Muscle of leg (tissue), 16 donors: ENCODE measurements at places on chromosomes 3 and 15. TPM values are rescaled to one million over a fixed set of nuclear protein-coding genes. Genes with fewer than 3 reads are reported as not detected.

- H3K4me3 ChIP-seq, result no peak overlapping the region
- no peak for DNase-seq
- peaks cover 10% of the 10 kb centered on the region for H3K27me3 ChIP-seq
Observed at GRCh38 chr3:193791041-193792032, 198.3 kb downstream of the OPA1 start.

DNA sequence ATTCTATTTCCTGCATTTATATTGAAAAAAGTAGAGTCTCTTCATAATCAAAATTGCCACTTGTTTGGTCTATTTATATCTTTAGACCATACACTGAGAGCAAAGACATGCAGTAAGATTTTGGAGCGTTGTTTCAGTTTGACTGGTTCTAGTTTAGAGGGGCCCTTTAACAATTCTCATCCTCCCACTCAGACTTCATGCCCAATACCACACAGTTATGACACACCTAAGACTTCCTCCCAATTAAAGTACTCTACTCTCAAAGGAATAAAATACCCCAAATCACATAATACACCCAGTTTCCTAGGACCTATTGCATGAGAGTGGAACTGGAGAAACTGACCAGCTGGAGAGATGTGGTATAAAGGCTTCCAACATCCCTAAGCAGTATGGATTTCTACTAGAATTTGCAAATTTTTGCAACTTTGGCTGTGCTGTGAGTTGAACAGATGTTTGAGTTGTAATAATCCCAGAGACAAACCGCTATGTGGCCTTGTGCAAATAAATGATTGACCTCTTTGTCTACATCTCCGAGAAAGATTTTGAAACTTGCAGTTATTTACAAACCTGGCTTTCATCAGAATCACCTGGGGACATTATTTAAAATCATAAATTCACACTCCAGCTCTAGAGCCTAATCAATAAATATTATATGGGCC, 170.0 kb upstream of the ROBO2 start:
- no peaks in the 10 kb centered on the region for H3K36me3 ChIP-seq
- H3K27me3 ChIP-seq, result no peaks in the 10 kb centered on the region
- H3K27ac ChIP-seq, result no peak overlapping the region
- DNase-seq, result peak; percentile 70
- H3K4me1 ChIP-seq, result no peaks in the 10 kb centered on the region
- H3K4me3 ChIP-seq, result no peak overlapping the region

Gene SLC12A1
- polyA plus RNA-seq, result not detected

DNA sequence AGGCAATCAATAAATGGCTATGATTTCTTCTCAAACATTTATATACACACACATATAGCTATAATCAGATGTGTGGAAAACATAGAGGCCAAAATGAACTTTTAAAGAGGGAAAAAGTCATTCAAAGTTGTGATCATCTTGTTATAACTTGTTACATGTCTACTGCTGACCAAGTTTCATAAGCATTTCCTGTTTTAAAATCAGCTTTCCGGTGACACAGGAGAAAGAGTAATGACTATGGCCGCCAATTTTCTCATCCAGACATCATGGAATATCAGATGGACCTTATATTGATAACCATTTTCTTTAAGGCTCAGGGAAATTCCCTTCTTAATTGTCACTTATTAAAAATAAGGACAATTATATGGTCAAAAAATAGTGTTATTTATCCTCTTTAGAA, 71.7 kb upstream of the AGTR1 start:
- H3K27me3 ChIP-seq, result no peaks in the 10 kb centered on the region
- H3K36me3 ChIP-seq, result no peaks in the 10 kb centered on the region
- no peak for DNase-seq

GRCh38 chr15:91665212-91665611, 188.3 kb upstream of the SLCO3A1 start:
- H3K27me3 ChIP-seq, result peaks cover 8% of the 10 kb centered on the region
- no peak overlapping the region for H3K27ac ChIP-seq
- H3K36me3 ChIP-seq, result no peaks in the 10 kb centered on the region
- DNase-seq, result no peak
- no peak overlapping the region for H3K4me3 ChIP-seq
- no peaks in the 10 kb centered on the region for H3K4me1 ChIP-seq

Gene PP2D1
- polyA plus RNA-seq, result 0.23 TPM

Gene CNTN4
- 6.5 TPM for polyA plus RNA-seq

- H3K4me3 ChIP-seq, result no peak overlapping the region
- H3K27ac ChIP-seq, result no peak overlapping the region
- no peaks in the 10 kb centered on the region for H3K4me1 ChIP-seq
- no peak for DNase-seq
- H3K27me3 ChIP-seq, result no peaks in the 10 kb centered on the region
- H3K36me3 ChIP-seq, result no peaks in the 10 kb centered on the region
Observed at GRCh38 chr3:197209366-197210260, 88.8 kb downstream of the DLG1 start.
